ENCODE measurements at places on chromosomes 2 and 18.

GRCh38 chr2:208222351-208222750 is 32.5 kb downstream of the IDH1 start:
- DNase-seq = no peak

DNA sequence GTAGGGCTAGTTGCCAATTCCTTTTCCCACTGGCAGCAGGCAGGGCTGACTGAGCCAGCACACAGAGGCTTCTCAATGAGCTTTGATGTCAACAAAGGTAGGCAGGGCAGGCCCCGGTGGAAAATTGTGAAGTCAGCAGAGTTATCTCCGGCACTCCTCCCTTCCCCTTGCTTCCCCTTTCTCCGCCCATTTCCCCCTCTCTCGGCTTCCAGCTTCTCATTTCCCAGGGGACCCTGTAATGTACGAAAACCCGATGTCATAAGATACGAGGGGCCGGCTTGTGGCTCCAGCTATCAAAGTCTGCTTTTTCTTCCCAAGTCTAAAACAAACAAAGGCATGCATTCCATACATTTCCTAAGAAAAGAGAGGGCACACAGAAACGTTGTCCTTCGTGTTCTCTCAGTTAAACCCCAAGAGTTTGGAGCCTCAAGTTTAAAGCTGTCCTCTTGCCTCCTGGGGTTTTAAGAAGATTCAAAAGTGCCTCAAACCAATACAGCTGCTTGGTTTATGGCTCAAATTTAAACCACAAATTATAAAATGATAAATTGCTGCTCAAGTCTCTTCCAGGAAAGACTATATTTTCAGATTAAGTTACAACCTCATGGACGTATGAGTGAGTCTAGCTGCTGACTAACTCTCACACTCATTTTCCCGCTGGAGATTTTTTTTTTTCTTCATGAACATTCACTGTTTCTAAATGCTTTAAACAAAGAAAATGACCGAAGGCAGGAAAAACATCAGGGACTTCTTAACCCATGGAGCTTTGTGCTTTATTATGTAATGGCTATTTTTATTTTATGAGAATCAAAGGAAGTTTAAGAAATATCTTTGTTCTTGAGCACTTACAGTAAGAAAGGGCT is 27.2 kb upstream of the EML4 start:
- DNase-seq = no peak

DNA sequence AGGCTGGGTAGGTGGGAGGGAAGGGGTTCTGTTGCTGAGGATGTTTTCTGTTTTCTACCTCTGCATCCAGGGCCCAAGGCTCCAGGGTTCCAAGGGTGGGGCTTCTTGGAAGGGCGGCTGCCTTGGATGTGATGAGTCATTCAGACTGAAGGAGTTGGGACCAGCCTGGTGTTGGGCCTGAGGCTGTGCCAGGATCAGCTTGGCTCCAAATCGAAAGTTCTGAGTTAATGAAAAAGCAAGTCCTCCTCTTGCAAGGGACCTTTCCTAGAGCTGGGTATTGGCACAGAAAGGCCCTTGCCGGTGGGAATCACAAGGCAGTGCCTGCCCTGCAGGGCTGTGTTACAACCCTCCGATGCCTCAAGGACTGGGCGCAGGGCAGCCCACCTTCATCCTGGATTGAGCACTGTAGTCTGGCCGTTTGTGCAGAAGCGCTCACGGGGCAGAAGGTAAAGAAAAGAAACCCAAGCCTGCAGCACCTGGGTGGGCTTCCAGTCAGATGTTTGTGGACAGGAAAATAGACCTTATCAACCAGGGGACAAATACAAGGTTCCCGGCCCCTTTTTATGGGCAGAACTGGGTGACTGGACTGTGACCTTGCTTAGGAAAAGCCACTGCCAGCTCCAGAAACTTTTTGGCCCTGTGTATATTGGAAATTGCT is 52.5 kb upstream of the MCFD2 start:
- no peak for DNase-seq

DNA sequence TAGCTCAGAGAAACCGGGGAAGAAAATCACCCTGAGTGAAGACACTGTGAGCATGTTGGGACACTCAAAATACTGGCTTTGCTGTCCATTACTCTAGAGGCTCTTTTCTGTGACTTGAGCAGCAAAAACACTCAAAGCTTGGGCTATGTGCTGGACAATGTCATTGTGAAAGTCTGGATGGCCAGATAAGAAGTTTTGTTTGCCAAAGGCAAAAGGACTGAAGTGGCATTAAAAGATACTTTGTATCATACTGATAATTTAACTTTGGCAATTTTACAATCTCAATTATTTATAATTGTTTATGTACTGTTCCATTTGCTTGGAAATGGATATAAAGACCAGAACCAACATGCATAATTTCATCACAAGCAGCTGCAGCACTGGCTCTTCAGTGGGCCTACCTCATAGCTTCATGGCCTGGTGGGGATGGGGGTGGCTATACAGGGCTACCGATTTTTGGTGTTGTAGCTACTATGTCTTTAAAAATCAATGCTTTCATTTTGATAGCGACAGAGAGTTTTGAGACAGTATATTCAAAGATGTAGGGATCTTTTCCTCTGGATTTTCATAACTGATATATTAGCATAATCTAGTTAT is 51.1 kb downstream of the RBKS start:
- DNase-seq = no peak

DNA sequence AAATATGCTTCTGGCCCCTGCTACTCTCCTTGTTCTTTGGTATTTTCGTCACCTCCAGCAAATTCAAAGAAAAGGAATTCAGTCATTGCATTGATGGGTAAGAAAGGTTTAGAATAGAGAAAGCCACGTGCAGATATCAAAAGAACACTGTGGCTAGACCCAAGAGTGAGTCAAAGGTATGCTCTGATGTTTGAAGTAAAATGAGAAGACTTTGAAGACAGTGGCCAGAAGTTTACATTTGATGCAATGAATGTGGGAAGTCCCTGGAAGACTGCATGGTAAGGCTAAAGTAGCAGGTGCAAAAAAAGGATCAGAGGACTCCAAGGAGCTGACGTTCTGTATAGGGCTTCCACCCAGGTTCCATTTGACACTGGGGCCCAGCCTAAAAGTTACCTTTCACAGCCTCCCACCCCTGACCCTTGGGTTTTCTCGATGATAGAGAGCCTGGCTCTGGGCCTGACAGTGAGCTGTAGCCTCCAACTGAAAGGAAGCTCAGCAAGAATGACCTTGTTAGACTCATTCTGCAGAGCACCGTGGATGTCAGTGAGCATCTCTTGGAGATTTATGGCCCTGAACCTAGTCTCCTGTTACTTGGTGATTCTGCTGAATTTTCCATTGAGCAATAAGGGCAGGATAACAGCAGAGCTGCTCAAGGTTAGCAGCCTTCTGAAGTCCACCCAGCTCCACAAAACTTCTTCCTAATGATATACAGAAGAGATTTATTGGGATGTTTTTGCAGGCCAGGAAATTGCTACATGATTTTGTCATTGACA is 223.7 kb upstream of the RBBP8 start:
- DNase-seq = no peak

DNA sequence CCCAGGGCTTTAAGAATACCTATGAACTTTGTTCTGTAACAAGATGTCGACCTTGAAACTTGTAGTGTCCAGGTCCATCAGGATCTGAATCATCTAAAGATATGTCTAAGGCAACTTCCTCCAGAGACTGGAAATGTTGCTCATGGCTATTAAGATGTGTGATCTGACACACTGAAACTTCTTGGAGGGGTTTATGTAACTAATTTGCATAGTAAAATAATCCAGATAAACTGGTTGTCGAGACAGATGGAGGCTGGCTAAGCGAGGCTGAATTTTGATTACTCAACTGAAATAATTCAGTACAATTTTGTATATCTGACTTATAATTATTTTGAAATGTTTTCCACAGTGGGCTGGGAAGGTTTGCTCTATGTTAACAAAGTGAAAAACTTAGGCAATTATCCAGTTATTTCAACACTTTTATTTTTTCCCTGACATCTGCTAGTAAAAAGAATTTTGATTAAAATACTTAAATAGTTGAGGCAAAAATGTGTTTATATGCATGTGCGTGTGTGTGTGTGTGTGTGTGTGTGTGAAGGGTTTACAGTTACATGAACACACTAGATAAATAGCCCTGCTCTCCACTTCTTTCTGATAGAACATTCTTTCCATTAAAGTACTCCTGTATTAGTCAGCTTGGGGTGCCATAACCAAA is 11.4 kb upstream of the MAP3K20 start:
- DNase-seq = no peak

DNA sequence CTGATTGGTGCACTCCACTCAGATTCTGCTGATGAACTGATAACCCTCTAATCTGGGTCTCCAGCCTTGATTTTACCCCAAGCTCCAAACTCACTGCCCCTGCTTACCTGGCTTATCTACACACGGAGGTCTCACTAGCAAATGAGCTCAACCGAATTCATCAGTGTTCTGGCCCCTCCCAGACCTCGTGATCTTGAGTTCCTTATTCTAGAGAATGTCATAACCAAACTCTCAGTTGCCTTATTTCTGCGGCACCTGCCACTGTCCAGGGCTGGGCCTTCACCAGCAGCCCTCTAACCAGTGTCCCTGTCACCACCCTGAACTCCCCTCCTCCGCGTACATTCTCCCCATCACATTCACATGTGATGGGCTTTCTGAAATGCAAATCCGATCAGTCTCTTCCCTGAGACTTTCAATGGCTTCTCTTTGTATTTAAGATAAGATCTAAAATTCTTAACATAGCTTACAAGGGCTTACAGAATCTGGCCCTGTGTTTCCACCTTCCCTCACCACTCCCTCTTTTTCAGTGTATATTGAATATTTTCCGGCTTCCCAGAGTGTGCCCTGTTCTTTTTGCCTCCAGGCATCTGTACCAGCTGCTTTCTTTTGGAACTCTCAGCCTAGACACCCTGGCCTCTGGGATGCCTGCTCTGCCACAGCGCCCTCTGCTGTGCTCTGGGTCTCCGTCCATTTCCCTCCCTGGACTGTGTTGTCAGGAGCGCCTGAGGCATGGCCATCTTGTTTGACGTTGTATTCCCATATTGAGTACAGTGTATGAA is 31.1 kb downstream of the NAB1 start:
- DNase-seq = no peak

DNA sequence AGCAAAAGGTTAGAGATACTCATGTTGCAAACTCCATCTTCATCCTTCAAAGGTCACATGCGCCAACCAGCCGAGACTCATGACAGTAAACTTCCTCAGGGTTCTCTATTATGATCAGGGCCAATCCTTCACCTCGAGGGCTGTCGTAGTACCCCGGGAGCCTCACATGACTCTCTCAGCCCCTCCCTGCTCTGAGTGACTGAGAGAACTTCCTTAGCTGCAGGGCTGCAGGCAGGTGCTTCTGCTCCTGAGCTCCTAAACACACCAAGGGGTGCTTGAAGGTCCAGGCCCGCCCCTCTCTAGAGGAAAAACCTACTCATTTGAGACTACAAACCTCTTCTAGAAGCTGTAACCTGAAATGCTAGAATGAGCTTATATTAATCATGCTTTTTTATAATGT is 48.2 kb downstream of the LONRF2 start:
- DNase-seq = no peak

DNA sequence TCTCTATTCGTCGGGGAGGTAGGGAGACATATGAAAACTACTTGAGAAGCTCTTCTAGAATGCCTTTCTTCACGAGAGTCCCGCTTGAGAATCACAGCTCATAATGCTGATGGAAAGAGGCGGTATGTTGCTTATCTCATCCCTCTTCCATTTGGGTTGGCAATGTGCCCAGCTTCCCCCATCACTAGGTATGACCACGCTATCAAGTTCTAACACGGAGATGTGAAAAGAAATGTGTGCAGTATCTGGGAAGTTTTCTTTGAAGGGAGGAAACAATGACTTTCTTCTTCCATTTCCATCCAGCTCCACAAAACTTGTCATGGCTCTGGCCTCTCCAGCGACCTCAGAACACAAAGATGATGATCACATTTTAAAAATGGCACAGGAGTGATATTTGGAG is 742.4 kb downstream of the DCDC2C start:
- no peak for DNase-seq

DNA sequence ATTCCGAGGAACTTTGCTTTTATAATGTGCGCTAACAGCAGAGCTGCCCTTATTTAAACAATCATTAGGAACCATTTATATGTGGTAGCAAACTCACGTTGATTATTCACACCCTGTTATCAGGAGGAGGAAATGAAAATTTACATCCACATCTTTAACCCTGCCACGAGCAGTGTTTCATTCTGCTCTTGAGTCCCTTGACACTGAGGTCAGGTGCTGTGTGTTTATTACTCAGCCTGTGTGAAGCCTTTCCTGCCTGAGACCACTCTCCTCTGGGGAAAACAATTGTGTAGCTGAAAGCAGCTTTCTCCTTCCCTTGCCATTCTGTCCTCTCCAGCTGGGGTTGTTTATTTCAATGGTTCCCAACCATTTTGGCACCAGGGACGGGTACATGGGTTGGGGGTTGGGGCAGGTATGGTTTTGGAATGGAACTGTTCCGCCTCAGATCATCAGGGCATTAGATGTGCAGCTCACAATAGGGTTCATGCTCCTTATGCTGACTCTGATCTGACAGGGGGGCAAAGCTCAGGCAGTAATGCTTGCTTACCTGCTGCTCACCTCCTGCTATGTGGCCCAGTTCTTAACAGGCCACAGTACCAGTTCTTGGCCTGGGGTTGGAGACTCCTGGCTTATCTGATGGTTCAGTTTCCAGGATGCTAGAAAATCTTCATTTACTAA is 651.1 kb downstream of the TDRD15 start:
- DNase-seq = no peak

DNA sequence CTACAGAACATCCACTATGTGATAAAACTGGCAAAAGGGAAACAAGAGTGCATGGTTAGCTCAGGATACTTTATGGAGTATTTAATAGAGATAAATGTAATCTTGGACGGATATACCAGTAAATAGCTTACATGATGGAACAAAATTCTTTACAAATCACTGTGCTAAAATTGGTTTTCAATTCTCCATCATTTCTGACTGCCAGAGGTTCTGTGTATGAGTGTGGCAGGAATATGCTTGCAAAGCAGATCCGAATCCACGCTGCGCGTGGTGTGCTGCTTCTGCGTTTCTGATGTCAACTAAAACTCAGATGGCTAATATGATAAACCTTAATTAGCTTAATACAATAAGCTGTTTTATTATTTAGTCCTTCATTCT is 2.1 kb downstream of the ZNF532 start:
- DNase-seq = no peak

- no peak for DNase-seq
These were observed 5.2 kb downstream of the PNKD start for GRCh38 chr2:218275371-218276072.

DNA sequence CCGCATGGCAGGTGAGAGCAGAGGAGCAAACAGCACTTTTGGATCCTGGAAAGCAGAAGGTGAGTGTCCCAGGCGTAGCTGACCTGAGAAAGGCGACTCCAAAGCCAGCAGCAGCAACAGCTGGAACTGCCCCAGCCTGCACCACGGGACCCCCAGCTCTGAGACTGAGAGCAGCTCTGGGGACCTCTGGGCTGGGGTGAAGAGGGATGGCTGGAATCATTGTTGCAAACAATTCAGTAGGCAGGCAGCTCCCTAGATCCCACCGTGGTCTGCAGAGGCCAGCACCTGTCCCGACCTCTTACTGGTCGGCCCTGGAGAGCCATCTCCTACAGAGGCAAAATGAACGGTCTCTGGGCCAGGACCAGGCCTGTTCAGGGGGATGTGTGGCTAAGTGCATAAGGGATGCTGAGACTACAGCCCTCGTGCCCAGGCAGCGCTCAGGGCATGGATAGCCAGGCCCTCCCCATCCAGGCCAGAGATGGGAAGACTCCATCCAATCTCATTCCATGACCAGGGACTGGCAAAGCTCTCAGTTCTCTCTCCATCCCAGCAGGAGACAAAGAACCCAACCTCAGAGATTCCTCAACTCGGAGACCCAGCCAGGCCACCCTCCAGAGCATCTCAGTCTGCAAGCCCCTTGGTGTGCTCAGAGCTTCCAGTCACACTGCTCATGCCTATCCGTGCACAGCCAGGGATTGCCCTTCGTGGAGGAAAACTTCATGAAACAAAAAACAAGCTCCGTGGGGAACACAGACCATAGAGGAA is 38.2 kb upstream of the ALPP start:
- no peak for DNase-seq
